ENCODE measurements at places on chromosomes 5 and 9.

DNA sequence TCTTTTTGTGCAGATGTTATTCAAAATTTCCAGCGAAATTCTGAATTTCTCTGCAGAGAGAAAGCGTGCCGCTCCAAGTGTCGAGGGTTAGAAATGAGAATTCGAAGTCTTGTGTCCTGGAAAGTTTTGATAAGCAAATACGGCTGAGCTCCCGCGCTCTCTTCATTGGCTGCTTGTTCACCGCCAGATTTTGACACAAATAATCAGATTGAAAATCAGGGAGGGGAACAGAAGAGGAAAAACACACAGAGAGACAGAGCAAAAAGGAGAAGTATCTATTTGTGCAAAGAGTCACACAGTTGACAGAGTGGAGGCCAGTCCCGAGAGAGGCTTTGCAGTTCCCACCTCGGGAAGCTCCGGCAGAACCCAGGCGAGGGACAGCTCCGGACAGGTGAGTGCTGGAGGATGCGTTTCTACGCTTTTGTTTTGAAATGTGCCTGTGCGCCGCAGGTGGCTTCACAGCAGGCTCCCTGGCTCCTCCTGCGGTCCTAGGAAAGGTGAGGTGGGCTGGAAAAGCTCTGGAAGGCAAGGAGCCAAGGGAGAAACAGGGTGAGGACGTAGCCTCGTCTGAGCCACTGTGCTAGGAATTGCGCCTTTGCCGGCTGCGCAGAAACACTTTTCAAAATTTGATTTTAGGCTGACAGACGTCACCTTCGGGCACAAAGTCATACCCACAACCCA lies at the start of gene GFI1B:
Gene GFI1B (plus strand): TSS at position 244 of the 681 bp plus-strand sequence. CDS start 7,985 bp downstream, outside the sequence.
- no peak for DNase-seq

- no peak for DNase-seq
Observed at GRCh38 chr5:504326-505154, 19.7 kb downstream of the SLC9A3 start.

GRCh38 chr9:110015759-110016158 lies 192.2 kb downstream of the C9orf152 start:
- no peak for DNase-seq

GRCh38 chr5:149242339-149242738 lies 29.3 kb upstream of the AFAP1L1 start:
- DNase-seq, result no peak

DNA sequence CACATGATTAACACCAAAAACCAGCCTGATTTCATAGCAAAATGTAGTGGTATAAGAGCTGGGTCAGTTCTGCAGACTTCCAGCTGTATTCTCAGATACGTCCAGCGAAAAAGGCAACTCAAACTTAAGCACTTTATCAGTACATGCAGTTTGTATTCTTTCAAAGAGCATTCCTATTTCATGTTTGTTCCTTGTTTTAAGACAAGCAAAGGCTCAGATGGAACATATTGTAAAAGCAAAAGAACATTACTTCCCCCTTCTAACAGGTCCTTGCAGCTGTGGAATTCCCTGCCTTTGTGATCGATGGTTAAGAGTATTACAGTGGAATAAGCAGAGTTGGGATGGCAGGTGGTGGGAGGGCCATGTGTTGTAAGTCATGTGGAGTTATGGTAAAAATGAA lies 86.3 kb upstream of the GRHPR start:
- no peak for DNase-seq

DNA sequence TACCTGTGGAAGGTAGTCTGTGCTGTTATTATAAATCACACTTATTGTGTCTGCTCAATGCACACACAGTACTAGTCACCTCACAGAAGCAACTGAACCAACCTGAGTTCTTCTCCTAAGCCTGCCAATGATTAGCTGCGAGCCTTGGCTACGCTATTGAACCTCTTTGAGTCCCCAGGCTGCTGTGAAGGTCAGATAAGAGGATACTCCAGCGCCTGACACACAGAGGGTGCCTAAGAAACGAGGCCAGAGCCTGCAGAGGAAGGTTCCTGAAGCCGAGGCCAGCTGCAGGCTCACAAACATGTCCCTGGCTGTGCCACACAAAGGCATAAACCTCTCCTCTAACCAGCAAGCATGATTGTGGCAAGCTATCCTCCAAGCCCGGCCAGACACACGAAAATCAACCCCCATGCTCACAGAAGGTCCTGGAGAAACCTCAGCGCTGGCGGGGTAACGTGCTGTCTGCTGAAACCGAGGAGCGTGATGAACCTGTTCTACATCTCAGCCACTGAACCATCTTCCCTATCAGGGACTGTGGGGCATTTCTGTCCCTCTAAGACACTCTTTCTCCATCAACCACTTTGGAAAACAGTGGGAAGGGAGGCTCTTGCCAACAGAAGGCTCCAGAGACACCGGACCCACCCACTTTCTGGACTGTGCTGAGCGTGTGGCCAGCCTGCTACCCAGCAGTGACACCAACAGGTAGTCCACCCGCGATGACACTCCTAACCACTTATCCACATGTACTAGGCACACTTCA lies 53.2 kb upstream of the SLC25A51 start:
- DNase-seq, result no peak

DNA sequence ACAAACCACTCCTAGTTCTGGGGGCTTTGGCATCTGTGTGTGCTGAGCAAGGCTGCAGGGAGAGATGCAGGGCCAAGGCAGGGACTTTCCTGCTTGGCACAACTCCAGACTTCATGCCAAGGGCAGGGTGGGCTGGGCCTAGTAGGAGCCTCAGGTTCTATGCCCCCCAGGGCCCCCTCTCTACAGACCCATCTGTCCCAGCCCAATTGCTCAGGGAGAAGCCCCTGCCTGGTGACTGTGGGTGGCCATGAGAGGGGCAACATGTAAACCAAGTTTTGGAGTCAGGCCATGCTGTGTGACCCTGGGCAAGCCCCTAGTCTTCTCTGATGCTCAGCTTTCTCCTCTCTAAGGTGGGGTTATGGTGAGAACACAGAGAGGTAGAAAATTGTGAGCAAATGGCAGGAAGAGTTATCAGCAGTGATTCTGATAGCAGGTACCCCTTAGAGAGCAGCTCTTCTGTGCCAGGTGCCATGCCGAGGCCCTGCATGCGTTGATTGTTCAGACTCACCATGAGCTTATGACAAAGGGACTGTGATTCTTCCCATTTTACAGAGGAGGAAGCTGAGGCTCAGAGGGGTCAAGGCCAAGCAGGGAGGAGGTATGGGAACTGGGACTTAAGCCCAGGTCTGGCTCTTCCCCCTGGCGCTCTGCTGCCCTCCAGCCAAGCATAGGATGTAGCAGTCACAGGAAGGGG lies 5.2 kb downstream of the OLFML2A start:
- no peak for DNase-seq

DNA sequence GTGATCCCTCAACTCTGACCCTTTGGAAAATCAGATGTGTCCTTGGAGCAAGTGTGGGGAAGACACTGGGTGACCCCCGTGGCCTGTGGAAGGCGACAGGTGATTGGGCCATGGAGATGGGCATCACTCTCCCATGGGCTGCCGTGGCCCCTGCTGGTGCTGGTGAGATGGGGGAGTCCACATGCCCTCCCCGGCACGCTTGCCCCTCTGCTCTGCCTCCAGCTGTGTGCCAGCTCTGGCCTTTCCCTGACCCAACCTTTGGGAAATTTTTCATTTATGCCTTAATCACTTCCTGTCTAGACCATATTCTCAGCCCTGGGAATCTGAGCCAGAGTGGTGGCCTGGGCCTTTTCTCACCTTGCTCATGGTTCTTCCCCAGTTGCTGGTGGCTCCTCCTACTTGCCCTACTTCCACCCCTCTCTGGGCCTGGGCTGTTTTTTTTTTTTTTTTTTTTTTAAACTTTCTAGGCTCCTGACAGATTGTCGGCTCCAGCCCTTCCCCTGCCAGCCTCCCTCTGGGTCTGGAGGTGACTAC lies 56.6 kb downstream of the RGS3 start:
- DNase-seq, result no peak

DNA sequence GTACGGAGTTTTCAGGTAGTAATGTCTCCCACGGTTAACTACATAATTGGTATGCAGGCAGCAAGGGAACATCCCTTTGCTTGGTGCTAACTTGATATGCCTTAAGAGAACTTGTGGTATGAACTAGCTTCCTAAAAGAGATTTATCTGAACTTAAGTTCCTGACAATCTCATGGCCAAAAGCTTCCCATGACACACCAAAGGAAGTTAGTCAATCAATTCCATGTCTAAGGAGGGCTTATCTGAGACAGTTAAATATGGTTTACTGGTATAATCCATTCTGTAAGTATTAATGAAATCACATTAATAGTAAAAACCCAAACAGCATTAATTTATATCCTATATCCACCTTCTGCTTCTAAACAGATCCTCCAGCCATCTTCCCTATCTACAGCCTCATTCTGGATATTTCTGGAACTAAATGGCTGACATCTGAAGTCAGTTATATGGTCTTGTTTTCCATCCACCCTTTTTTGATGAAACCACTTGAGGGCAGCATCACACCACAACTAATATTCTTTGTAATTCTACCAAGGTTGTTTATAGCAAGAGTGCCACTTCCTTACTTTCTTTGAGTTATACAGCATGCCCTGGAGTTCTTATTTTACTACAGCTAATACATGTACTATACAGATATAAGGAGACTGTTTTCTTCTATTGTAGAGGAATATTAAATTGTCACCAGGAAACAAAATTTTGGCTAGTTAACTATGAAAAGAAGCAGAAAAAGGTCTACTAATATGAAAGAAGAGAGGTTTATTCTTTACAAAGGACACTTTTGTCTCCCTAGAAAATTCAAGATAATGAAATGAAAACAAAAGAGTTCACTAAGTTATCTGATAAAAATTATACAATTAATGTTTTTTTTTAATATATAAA lies 34.7 kb downstream of the SHOC1 start:
- DNase-seq, result peak; percentile 38

DNA sequence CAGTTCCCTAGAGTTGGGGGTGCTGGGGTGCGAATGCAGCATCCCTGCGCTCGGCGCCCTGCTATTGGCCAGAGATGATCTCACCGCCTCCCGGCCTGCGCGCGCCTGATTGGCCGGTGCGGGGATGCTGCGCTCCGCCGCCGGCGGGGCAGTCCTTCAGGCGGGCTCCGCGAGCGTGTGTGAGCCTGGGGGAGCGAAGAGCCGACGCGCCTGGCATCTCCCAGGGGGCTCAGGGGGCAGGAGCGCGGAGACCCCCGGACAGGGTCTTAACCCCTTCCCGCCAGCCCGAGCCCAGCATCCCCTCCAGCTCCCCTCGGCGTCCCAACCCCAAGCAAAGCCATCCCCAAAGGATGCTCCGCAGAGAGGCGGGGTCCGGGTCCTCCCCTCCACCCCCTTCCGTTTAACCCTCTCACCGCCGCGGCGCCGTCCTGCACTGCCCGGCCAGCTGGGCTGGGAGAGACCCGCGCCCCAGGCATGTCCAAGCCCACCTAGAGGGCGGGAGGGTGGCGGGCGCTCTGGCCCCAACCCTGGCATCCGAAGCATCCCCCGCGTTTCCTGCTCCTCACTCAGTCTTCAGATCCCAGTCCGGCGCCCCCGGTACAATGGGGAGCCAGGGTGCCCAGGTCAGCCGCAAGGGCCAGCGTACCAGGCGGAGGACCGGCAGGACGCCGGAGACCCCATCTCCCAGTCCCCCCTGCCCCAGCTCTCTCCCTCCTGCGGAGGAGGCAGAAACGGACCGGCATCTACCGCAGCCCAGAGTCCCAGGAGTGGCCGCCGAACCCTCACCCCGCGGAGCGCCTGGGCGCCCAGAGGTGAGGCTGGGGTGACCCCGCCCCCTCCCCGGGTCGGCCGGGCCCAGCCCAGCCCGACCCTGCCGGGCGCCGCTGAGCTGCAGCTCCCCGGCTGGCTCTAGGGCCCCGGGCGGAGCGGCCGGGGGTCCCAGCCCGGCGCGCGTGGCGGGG lies 19.3 kb upstream of the TOR2A start:
- DNase-seq, result no peak

DNA sequence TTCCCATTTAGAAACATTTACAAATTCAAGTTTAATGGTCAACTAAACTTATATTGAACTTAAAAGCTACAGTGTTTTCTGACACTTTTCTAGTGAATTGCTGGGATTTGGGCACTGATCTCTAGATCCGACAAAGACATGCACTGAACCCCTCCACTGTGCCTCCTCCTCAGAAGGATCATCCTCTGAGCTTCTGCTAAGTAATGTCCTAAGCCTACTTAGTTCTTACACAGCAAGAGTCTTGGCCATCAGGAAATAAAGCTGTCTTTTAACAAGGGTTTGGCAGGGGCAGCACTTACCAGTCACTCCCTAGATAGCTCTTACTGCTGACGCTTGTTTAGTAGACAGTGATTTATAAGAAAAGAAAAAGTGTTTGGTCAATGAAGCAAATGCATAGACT lies 50.5 kb downstream of the FAM81B start:
- DNase-seq, result no peak

DNA sequence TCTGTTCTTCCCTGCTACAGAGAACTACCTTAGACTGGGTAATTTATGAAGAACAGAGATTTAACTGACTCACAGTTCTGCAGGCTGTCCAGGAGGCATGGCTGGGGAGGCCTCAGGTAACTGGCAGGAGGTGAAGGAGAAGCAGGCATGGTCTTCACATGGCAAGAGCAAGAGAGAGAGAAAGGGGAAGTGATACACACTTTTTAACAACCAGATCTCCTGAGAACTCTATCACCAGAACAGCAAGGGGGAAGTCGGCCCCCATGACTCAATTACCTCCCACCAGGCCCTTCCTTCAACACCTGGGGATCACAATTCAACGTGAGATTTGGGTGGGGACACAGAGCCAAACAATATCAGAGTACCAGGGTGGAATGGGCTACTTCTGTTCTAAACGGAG lies 766.8 kb downstream of the TLE1 start:
- DNase-seq, result no peak

DNA sequence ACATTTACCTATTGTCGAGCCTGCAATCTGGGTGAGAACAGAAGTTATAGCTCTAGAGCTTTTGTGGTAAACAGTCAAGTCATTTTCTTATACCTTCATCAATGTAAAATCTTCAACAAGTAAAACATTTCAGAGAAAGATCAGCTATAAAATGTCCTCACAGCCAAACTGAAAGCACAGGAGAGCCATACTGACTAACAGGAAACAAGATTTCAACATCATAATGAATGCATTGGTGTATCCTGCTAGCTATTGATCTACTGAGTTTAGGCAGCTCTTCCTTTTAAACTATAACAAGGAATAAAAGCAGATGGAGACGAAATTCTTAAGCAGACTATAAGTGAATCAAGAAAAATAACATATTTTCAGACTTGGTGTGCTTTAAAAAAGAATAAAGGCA lies 1522.9 kb upstream of the WWC1 start:
- no peak for DNase-seq

GRCh38 chr9:134555094-134555650 lies 86.4 kb upstream of the COL5A1 start:
- DNase-seq, result no peak

GRCh38 chr9:121738411-121738810 lies 87.0 kb downstream of the DAB2IP start:
- DNase-seq, result no peak

Measured in T-helper 2 cell (primary cell).